Large intestine (tissue), 12 donors: ENCODE measurements at places on chromosomes 4 and X. TPM values are rescaled to one million over a fixed set of nuclear protein-coding genes. Genes with fewer than 3 reads are reported as not detected.

- no peak for DNase-seq
- no peak overlapping the region for H3K27ac ChIP-seq
- H3K36me3 ChIP-seq: no peaks in the 10 kb centered on the region
- no peaks in the 10 kb centered on the region for H3K27me3 ChIP-seq
- peaks cover 34% of the 10 kb centered on the region for H3K4me1 ChIP-seq
- no peak overlapping the region for H3K4me3 ChIP-seq
These were observed 1.9 kb downstream of the CXCL2 start for GRCh38 chr4:74097116-74097515.

DNA sequence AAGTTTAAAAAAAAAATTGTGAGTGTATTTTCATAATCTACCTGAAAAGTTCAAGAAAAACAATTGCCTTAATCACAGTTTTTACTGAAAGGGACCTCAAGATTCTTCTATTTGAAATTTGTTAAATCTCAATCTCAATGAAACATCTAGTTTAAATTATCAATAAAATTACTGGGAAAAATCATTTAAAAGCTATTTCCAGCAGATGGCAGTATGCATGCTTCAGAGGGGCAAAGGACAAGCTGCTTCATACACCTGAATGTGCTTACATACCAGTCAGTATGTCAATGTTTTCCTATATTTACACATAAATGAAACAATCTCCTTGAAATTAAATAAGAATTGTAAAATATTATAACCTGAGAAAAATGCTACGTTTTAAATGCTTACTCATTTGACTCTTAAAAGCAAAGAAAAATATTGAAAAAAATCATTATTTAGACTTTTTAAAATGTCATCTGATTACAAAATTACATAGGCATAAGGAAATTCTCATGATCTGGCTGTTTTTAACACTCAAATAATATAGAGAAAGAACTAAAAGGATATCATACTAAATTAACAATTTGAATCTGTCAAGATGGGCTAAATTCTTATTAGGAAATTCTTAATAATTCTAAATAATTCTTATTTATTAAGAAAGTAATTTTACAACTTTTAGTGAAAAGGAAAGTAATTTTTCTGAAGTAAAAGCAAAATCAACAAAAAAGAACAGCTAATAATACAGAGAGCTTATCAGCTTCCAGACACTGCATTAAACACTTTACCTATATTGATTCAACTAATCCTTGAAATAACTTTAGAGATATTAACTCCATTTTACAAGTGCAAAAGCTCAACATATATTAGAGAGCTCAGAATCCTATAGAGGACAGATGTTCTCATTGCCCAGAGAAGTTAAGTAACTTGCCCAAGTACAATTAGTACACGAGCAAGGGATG is 242.1 kb downstream of the ADAMTS3 start:
- H3K27me3 ChIP-seq: no peaks in the 10 kb centered on the region
- DNase-seq: peak; percentile 9
- H3K4me1 ChIP-seq: no peaks in the 10 kb centered on the region
- H3K4me3 ChIP-seq: no peak overlapping the region
- no peaks in the 10 kb centered on the region for H3K36me3 ChIP-seq
- H3K27ac ChIP-seq: no peak overlapping the region

DNA sequence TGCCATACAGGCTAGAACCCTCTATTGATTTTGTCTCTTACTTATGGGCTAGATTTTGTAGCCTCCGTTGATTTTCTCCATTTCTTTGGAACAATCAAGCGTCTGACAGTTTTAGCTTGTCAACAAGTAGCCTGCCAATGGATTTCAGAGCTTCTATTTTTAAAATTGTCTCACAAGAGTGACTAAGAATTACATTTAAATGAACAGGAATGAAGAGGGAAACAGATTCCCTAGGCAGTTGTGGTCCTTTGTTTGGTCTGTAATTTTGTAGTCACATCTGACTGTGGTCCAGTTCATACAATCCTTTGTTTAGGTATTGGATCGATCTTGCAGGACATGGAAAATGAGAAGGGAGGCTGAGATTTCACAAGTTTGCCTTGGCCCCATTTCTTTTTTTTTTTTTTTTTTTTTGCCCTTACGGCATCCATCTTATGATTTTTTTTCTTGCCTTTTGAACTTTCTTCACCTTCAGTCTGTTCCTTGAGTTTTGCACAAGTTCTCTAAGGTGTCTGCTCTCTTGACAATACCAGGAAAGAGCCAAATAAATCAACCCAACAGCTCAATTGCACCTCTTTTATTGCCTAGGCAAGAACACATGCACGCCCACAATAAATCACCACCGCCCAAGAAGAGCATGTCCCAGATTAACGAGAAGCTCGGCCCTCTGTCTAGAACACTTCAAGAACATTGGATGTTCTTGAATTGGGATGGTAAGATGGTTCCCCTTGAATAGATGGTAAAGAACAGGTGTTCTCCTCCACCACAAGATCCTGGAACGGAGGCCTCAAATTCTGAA is 86.5 kb upstream of the EGFL6 start:
- H3K36me3 ChIP-seq: no peaks in the 10 kb centered on the region
- H3K4me3 ChIP-seq: no peak overlapping the region
- no peak for DNase-seq
- H3K27ac ChIP-seq: no peak overlapping the region

- no peaks in the 10 kb centered on the region for H3K27me3 ChIP-seq
- H3K4me3 ChIP-seq: no peak overlapping the region
- no peak for DNase-seq
- no peak overlapping the region for H3K27ac ChIP-seq
These were observed 39.1 kb upstream of the NSUN7 start for GRCh38 chr4:40710484-40711254.

DNA sequence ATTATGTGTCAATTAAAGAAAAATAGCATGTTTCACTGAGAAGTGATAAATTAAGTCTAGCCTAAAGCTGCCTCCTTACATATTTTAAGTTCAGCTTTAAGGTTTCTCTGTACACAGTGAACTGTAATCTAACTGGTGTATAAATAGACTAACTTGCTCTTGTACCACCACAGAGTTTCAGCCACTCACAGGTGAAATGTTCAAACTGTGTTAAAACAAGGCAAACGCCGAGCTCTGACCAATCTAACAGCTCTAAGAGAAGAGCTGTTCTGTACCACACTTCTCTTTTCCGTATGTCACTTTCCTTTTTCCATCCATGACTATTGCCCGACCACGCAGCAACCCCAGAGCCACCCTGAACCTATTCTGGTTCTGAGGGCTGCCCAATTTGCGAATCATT is 64.5 kb downstream of the DCHS2 start:
- H3K4me3 ChIP-seq: no peak overlapping the region
- H3K27me3 ChIP-seq: peaks cover 2% of the 10 kb centered on the region
- H3K36me3 ChIP-seq: no peaks in the 10 kb centered on the region
- no peaks in the 10 kb centered on the region for H3K4me1 ChIP-seq

DNA sequence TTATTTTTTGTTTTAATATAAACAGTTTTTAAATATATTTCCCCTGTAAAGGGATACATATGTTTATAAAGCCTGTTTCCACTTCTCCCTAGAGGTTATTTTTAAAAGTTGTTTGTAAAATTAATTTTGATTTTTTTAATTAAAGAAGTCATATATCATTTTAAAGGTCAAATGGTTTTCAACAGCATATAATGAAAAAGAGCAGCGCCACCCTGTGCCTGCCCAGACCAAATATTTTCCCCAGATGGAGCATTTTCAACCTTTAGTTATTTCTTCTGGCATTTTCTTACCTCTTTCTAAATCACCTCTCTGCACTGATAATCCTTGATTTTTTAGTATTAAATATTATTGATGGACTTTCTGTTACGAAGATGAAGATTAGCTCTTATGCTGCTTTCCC is 21.0 kb downstream of the MSX1 start:
- H3K4me3 ChIP-seq: no peak overlapping the region
- no peaks in the 10 kb centered on the region for H3K4me1 ChIP-seq
- H3K27me3 ChIP-seq: peaks cover 46% of the 10 kb centered on the region
- no peaks in the 10 kb centered on the region for H3K36me3 ChIP-seq
- DNase-seq: no peak
- no peak overlapping the region for H3K27ac ChIP-seq

DNA sequence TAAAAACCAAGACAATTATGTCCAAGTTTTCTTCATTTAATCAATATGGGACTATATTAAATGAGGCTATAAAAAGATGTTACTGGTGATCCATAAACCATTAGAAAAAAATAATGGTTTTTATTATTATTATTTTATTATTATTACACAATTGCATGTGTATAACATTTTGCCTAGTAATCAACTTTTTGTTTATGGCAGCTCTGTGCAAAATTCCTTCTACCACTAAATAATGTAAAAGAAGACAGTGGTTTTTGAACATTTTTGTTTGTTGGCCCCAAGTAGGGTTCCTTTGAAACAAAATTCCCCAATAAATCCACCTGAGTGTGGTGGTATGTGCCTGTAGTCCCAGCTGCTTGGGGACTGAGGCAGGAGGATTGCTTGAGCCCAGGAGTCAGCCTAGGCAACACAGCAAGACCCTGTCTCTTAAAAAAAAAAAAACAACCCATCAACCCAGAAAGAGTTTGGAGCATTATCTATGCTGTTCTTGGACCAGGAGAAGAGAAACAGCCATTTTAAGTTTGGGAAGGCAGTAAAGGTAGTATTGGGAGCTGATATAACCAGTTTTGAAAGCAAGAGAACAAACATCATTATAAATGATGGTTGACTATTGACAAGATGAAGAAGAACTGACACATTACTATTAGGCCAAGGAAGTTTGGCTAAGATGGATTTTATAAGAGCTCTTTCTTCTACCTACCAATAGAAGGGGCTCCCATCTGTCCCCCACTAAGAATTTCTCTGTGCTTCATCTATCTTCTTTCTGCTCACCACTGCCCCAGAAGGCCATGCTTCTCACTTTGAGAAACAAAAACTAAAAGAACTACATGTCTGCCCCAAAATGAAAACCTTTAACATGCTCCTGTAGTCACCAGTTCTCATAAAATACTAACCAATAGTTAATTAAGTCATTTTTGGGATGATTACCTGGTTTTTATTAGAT is 2.2 kb downstream of the TMEM156 start:
- no peak overlapping the region for H3K4me3 ChIP-seq
- no peak for DNase-seq
- no peaks in the 10 kb centered on the region for H3K36me3 ChIP-seq
- no peaks in the 10 kb centered on the region for H3K4me1 ChIP-seq

GRCh38 chrX:148381603-148382002 is 118.8 kb upstream of the AFF2 start:
- H3K36me3 ChIP-seq: no peaks in the 10 kb centered on the region
- H3K4me1 ChIP-seq: no peaks in the 10 kb centered on the region
- no peak for DNase-seq
- H3K27me3 ChIP-seq: no peaks in the 10 kb centered on the region
- peak overlapping the region; percentile 56 for H3K27ac ChIP-seq

DNA sequence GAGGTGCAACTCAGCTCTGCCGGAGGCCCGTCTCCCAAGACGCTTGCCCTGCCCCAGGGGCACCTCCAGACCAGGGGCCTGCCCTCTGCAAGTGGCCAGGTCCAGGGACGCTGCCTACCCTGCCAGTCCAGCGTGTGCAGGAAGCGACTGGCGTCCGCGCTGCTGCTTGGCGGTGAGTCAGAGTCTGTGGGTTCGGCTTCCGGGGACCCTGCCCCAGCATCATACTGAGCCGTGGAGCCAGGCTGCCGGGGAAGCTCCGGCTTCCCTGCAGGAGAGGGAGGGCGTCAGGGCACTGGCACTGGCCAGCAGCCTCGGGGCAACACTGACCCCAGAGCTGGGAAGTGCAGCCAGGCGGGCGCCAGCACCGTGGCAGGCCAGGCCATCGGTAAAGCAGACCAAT is 42.5 kb upstream of the CPLX1 start:
- DNase-seq: no peak
- H3K4me1 ChIP-seq: no peaks in the 10 kb centered on the region
- no peak overlapping the region for H3K27ac ChIP-seq
- H3K36me3 ChIP-seq: peaks cover 76% of the 10 kb centered on the region

GRCh38 chr4:7087036-7087435 is 19.2 kb upstream of the GRPEL1 start:
- no peak for DNase-seq
- H3K27ac ChIP-seq: no peak overlapping the region
- peaks cover 5% of the 10 kb centered on the region for H3K27me3 ChIP-seq
- H3K4me1 ChIP-seq: no peaks in the 10 kb centered on the region
- no peak overlapping the region for H3K4me3 ChIP-seq

DNA sequence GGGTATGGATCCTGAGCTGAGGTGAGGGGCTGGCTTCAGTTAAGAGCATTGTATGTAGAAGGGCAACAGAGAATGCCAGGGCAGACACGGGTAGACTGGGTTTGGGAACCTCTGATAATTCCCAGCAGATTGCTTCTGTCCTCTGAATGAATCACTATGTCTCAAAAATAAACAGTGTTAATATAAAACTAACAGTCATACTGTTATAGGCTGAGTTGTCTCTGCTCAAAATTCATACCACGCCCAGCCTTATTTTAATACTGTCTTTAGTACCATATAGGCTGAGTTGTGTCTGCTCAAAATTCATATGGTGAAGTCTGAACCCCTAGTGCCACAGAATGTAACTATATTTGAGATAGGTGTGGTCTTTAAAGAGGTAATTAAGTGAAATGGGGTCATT is 10.0 kb downstream of the XAGE2 start:
- DNase-seq: no peak
- H3K4me1 ChIP-seq: no peaks in the 10 kb centered on the region
- no peaks in the 10 kb centered on the region for H3K27me3 ChIP-seq
- no peaks in the 10 kb centered on the region for H3K36me3 ChIP-seq

The OCRL gene
- polyA plus RNA-seq: 23.6 TPM

The SPANXD gene
- not detected for polyA plus RNA-seq

The SPANXA2 gene
- not detected for polyA plus RNA-seq

The ATOH1 gene
- 34.2 TPM for polyA plus RNA-seq

The RGN gene
- 170 TPM for polyA plus RNA-seq
